ENCODE measurements at places on chromosomes 13 and 19.

- no peak for DNase-seq
Measured at GRCh38 chr19:18763674-18764590, 27.2 kb downstream of the COMP start.

- DNase-seq = no peak
Measured at GRCh38 chr19:45976178-45976577, 2.5 kb upstream of the NOVA2 start.

DNA sequence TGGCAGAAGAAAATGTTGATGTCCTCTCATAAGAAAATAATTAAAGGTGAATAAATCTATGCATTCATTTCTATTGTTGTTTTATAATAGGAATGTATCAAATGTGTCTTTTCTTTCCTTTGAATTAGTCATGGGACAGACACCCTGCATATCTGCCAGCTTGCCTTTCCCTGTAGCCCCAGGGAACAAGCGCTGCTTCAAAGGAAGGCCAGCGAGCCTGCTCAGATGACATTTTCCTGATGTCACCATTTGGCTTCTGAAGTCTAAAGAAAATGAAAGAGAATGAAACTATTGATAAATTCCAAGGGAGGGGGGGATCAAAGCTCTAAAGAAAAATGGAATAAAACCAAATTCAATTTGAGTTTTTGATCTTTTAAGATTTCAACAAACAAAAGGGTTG, 574.8 kb downstream of the IRS2 start:
- DNase-seq = no peak

DNA sequence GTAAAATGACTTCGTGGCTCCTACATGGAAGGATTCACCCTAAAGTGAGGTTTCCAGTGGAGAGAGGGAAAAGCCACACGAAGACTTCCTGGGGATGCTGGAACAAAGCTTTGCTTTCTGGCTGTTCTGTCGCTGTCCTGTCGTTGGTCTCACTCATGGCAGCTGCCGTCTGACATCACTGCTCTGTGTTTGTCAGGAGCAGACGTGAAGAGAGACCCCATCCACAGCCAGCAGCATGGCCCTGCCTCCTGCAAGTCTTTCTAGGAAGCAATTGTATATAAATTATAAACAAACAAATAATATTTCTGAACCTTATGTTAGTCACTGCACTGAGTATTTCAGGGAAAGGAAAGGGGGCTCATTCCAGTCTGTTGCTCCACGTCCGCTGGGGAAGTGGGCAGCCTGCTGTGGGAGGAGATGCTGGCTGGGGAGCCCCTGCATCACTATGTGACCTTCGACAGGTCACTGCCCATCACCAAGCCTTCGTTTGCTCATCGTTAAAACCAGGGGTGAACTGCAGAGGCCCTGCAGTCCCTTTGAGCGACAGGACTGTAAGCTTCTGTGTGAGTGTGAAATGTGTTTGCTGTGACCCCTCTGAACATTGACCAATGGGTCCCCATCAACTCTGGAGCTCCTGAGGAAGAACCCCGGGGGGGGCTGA, 151.0 kb downstream of the DCT start:
- DNase-seq = no peak

DNA sequence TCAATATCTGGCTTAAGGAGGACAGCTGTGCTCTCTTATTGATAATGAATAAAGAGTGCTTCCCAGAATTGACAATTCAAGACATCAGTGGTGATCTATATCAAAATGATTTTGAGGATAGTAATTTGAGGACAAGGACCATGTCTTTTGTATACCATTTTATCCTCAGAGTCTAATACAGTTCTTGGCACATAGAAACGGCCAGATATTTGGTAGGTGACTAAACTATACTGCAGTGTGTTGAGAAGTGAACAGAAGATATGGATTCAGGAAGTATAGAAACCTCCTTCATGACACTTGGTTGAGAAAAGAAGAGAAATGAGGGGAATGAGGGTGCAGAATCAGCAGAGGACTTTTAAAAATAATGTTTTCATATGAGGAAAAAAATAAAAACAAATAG, 16.1 kb upstream of the LMO7 start:
- DNase-seq = no peak
